Tongue (tissue), 3 donors: ENCODE measurements at places on chromosomes 1 and 21.

DNA sequence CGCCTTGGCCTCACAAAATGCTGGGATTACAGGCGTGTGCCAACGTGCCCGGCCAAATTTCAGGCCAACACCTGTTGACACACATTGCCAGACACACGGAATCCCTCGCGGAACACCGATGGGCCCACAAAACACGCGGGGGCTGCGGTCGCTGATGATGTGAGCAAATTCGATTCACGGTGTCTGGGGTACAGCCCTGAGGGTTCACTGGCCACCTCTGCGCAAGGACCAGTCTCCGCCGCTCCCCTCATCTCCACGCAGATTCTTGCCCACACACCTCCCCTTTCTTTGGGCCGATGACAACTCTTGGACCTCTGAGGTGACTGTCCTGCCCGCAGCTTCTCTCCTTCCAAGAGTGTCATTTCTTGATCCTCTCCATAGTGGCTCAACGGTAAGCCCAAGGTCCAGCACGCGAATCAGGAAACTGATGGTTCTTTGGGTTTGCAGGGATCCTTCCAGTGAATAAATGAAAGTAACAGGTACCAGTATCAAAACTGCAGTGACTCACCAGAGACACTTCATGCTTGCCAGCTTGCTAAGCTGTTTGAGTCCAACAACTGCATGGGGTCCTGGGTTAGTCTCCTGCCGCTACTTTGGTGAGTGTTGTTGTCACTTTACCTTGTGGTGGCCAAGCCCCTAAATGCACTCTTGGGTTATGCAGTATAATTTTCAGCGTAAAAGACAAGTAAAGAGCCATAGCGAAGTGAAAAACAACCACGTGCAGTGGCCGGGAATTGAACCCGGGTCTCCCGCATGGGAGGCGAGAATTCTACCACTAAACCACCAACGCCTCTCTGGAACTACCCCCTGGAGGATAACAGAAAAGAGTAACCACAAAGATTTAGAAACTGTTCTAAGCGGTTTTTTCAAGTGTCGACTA lies 11.0 kb upstream of the RNU1-3 start:
- peak; percentile 26 for DNase-seq

- no peak for DNase-seq
Measured at GRCh38 chr1:89146721-89147120, 20.8 kb upstream of the GBP2 start.

DNA sequence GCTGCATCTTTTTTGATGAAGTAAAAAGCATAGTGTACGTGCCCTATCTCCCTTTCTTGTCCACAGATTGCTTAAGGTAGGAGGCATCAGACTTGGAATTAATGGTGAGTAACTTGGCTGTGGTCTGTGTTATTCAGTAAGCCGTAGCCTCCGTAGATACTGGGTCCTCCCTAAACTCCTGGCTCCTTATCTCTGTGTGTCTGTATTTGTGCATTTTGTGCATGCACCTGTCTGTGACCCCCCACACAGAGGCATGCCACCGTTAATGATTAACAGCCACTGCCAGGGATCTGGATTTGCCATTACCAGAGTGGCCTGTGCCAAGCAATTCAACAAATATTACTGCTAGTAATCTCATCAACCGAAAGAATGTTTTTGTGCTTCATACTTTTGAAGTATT lies 31.9 kb downstream of the MAP3K21 start:
- DNase-seq: no peak

GRCh38 chr1:116971258-116971860 lies 30.2 kb upstream of the CD101 start:
- peak; percentile 55 for DNase-seq

- DNase-seq: no peak
Measured at GRCh38 chr1:20426923-20427322, 59.1 kb downstream of the CAMK2N1 start.

DNA sequence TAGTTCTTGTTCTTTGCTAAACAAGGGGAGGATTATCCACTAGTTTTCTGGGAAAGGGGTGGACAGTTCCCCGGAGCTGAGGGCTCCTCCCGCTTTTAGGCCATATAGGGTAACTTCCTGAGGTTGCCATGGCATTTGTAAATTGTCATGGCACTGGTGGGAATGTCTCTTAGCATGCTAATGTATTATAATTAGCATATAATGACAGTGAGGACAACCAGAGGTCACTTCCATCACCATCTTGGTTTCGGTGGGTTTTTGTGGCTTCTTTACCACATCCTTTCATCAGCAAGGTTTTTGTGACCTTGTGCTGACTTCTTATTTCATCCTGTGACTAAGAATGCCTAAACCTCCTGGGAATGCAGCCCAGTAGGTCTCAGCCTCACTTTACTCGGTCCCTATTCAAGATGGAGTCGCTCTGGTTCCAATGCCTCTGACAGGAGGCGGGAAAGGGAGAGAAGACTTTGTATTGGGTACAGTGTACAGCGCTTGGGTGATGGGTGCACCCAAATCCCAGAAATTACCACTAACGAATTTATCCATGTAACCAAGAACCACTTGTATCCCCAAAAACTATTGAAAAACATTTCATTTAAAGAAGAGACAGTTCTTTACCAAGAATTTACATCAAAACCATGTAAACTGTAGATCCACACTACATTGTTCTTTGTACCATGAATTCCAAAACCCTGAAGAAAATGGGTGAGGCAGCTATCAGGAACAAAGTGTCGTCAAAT lies 8.7 kb upstream of the SLC2A5 start:
- no peak for DNase-seq

GRCh38 chr1:172585861-172586260 lies 52.9 kb downstream of the SUCO start:
- DNase-seq: no peak

GRCh38 chr1:194705123-194705854 lies 1518.9 kb upstream of the B3GALT2 start:
- no peak for DNase-seq

DNA sequence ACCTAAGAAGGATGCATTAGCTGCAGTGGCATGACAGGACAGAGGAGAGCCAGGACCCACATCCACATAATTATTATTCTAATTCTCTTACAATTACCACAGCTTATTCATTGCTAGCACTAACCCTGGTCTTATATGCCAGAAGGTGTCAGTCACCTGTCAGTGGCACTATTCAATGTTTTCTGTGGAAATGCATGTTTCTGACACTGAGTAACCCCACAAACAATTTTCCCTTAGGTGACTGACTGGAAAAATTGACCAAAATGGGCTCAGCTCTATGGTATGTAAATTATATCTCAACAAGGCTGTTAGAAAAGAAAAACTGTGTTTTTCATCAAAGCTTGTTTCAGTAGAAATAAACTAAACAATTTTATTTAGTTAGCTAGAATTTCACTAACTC lies 117.9 kb upstream of the KRTAP19-8 start:
- no peak for DNase-seq

- DNase-seq: no peak
Measured at GRCh38 chr1:184315254-184315653, 71.6 kb upstream of the C1orf21 start.

DNA sequence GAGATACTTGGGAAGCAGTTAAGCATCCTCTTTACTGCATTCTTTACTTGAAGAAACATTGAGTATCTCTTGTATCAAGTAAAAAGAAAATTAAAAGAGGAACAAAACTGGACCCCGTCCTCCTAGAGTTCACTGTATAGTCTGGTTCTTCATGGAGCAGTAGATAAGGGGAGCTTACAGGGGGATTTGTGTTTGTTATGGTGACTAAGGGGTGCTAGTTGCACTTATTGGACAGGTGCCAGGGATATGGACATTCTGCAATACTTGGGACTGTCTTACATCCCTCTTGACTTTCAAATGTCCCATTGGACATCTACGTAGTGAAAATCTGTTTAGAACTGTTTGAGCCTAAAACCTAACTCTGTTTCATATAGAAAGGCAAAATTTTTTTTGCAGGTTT lies 67.2 kb downstream of the ALG14 start:
- no peak for DNase-seq

- no peak for DNase-seq
Measured at GRCh38 chr1:224406216-224406615, 28.4 kb downstream of the WDR26 start.

DNA sequence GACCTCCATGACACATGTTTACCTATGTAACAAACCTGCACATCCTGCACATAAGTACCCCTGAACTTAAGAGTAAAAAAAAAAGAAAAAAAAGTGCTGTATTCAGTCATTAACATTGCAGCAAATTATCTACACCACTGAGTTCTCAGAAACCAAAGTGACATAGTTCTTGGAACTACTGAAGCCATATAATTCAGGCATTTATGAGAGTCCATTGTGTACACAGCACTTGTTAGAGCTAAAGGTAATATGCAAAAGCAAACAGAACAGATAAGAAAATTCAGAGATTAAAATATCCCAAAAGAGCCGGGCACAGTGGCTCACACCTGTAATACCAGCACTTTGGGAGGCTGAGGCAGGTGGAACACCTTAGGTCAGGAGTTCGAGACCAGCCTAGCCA lies 38.0 kb downstream of the F5 start:
- DNase-seq: no peak

DNA sequence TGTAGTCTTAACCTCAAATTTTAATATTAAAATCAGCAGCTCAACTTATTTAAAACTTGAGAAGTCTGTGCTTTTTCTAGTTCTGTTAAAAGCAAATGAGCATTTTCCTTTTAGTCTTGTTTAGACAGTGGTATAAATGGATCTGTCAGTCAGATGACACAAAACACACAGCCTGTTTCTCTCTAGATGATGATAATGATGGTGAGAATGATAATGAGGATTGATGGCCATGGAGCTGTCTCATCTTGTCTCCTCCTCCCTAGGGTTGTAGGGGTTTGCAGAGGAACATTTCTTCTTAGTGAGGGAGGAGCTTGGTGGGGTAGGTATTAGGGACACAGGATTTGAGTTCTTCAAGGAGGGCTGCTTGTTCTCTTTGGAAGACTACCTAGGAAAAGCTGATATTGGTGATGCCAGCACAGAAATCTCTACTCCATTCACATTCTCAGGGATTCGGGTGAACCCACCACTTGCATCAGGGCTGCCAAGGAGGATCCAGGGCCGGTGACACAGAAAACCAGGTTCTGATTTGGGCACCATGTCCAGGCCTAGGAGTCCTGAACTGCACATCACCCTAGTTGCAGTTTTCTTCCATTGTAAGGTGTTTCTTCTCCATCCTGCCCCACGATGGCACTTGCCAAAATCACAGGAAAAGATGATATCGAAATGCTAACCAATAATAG lies 147.6 kb downstream of the RHOU start:
- no peak for DNase-seq

DNA sequence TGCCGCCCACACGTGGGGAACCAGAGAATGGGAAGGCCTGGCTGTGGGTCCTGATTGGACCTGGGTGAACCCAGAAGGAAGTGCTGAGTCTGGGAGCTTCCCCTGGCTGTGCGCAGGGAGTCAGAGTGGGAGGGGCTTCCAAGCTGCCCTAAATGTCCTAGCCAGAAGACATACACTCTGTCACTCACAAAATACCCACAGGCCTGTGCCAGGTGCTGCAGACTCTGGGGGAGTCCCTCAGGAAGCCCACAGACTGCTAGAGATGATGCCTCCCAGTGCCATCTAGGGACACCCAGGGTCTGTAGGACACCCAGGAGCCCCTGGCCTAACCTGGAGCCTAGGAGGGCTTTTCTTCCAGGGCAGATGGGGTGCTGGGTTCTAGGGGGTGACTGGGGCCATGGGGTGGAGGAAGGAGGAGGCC lies 33.7 kb upstream of the LRP8 start:
- DNase-seq: no peak

- DNase-seq: peak; percentile 82
Measured at GRCh38 chr1:85200463-85201339, at the start of gene SYDE2. Gene SYDE2 (minus strand): TSS chr1:85201016. CDS start chr1:85200996, 20 bp downstream.

DNA sequence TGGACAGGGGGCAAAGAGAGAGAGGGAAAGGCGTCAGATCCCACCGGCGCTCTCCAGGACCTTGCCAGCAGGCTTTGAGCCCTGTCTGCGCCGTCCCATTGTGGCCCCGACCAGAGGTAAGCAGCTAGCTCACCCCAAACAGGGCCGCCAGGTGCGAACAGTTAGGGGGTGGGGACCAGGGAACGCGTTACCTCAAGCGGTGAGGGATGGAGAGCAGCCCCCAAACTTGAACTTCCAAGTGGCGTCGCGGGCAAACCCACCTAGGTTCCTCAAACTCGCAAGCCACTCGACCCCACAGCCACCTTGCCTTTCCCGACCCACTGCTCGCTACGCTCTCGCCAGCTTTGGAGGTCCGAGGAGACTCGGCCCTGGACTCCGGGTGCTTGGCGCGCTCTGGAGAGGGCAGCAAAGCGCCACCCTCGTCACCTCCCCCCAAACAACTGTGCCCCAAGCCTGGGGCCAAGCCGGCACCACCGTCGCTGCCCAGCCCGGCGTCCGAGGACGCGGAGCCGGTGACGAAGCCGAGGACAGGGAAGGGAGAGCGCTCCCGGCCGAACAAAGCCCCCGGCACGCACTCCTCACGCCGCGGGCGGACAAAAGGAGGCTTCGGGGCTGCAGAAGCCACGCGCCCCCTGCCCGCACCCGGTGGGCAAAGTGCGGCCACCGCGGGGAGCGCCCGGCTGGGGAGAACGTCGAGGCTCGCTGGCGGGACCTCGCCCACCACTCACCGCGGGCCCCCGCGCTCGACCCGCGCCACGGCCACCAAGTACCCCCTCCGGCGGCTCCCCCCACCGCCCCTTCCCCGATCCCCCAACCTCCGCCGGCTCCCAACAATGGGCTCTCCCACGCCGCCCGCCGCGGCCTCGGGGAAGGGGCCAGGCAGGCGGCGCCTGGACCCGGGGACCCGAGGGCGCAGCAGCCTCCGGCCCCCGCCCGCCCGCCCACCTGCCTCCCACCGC lies 976 bp downstream of the SSBP3 start:
- no peak for DNase-seq

- DNase-seq: no peak
Measured at GRCh38 chr1:23159963-23160877, 8.4 kb downstream of the LUZP1 start.

DNA sequence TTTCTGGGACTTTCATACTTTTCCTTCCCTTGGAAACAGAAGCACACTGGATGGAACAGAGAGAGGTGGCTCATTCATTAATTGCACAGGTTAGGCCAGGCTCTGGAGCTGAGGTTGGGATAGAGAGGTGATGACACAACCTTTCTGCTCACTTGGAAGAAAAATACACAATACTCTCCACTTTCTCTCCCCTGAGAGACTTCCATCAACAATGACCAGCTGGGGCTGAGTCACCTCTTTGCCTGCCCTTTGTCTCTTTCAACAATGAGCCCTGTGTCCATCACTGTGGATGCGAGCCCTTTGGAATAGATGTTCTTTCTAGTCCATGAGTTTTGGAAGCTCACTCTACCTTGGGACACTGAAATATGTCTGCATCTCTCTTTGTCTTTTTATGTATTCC lies 43.1 kb downstream of the ATP2B4 start:
- DNase-seq: no peak

GRCh38 chr1:24683713-24684162 lies 40.6 kb downstream of the SRRM1 start:
- DNase-seq: no peak

- no peak for DNase-seq
Measured at GRCh38 chr1:53574621-53575020, 115.4 kb downstream of the DMRTB1 start.

DNA sequence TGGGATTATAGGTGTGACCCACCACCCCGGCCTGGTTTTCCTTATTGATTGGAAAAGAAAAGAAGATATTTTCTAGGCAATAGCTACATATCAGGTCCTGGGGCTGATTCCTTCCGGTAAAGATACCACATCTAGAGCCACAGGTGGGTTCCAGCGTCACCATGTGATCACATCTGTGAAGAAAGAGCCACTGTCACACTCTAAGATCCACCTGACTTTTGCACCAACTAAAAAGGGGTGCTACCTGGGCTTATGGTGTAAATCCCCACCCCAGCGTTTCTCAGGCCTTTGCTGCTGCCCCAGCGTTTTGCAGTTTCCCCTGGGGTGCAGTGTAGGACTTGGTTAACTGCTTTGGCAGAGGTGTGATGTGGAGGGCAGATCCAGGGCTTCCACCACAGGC lies 22.3 kb upstream of the PDE9A start:
- no peak for DNase-seq
